ENCODE measurements at places on chromosomes 2 and 18.

GRCh38 chr18:51399491-51400122 is 202.1 kb upstream of the MEX3C start:
- DNase-seq: no peak

DNA sequence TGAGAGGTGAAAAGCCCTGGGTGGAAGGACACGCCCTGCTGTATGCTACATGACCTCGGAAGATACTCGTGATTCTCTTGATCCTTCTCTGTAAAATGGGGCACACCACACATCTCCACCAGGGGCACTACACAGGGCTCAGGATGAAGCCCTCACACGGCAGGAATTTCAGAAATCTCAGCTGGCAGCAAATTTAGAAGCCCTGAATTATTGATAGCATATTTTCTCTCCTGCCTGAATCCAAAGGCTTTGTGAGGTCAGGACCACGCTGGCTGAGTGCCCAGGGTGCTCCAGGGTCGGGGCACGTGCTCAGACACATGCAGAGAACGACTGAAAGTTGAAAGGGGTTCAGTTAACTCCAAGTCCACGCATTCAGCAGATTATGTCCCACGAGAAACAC is 42.1 kb upstream of the GALR1 start:
- DNase-seq: peak; percentile 47

DNA sequence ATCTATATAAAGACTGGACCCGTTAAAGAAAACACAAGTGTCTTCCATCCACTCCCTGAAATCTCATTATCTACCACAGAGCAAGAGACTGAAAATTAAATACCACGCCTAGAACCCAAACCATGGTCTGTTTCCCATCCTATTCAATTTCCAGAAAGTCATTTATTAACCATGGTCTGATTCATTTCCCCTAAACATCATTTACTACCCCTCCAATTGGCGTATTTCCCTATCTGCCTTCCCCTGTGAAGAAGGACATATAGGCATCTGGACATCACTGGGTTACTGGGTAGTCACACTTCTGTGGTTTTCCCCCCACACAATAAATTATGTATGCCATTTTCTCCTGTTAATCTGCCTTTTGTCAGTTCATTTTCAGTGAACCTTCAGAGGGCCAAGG is 30.8 kb downstream of the CCDC93 start:
- peak; percentile 81 for DNase-seq

- DNase-seq: peak; percentile 48
Measured at GRCh38 chr2:37500031-37500430, 155.6 kb downstream of the QPCT start.

DNA sequence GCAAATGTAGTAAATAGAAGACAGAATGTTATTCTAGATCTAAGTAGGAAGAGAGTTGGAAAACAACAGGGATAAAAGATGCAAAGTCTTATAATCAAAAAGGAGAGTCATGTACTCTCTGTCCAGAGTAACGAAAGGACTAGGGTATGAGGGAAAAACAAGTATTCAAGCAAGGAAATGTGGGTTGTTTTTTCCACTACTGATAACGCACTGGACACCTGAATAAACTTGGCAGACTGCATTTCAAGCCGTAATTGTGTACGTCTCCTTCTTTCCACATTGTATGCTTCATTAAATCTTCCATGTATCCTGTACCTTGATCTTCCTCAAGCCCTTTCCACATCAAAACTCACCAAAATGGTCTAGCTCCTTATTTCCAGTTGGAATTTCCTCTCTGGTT is 420.6 kb downstream of the ZEB2 start:
- no peak for DNase-seq

- DNase-seq: no peak
Measured at GRCh38 chr2:215382011-215382410, 53.9 kb downstream of the FN1 start.

DNA sequence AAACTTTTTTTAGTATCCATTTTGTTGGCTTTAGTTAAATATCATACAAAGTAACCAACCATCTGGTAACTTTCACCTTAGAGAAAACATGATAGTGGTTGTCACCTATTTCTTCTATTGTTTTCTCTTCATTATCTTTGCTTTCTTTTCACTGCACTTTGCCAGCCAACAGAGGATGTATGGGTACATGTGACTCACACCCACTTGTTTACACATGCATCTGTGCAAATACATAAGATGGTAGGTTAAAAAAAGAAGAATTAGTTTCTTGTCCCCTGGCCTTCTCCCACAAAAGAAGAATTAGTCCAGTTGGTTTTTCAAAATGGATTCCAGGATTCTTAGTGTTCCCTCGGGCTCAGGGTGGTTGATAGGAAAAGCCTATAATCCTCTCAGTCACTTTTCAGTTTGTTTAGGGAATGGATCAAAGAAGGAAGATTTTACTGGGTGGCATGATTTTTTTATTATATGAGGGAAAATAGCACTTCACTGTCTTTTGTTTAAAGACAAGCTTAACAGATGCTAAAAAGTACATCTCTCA is 46.6 kb downstream of the CDK15 start:
- DNase-seq: no peak

DNA sequence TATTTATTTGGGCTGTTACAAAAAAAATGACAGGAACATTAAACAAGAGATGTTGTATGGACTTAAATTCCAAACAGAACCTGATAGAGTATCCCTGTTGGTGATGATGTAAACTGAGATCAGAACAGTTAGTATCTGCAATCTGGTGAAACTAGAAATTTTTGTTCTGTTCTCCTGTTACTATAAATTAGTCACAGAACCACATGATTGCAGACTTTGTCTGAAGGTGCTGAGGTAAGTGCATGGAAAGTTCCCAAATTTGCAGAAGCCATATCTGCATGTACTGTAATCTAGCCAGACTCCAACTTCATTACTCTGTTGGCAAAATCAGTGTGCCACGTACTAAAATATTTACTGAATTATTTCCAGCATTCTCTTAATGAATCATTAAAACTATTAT is 516.3 kb upstream of the FSIP2 start:
- DNase-seq: no peak

GRCh38 chr2:168948621-168949212 is 47.6 kb downstream of the G6PC2 start:
- DNase-seq: no peak

- peak; percentile 74 for DNase-seq
Measured at GRCh38 chr18:48548011-48548771, 9.4 kb downstream of the CTIF start.

GRCh38 chr2:19812166-19812565 is 89.6 kb downstream of the TTC32 start:
- no peak for DNase-seq

DNA sequence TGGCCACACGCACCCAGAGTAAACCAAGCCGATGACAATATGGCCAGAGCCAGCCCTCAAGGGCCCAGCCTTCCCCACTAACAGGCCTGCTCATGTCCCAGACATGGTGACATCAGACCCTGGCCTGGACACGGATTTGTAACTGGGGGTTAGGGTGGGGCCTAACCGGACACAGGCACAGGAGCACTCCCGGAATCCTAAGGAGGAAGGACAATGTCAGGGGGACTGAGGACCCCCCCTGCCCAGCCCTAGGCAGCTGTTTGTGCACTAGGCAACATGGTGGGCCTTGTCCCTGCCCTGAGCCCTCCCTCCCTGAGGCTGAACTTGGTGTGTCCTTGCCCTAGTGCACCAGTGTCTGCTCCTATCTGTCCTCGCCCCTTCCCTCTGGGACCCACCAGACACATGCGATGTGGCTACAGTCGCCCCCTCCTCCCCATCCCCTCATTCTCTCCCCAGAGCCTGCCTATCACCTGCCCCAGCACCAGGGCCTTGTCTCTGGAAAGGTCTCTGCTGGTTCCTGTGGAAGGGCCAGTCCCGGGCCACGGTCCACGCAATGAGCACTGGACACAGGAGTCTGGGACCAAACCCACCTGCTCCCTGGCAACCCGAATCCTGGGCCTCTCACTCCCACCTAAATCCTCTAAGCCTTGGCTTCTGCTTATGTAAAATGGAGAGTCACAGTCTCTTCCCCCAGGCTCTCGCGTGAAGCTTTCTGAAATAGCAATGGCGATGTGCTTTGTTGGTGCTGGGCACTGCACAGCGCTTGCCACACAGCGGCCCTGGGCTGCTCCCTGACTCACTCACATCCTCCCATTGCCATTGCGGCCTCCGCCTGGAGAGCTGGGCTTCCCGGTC is 76.5 kb upstream of the RAB6C start:
- no peak for DNase-seq

DNA sequence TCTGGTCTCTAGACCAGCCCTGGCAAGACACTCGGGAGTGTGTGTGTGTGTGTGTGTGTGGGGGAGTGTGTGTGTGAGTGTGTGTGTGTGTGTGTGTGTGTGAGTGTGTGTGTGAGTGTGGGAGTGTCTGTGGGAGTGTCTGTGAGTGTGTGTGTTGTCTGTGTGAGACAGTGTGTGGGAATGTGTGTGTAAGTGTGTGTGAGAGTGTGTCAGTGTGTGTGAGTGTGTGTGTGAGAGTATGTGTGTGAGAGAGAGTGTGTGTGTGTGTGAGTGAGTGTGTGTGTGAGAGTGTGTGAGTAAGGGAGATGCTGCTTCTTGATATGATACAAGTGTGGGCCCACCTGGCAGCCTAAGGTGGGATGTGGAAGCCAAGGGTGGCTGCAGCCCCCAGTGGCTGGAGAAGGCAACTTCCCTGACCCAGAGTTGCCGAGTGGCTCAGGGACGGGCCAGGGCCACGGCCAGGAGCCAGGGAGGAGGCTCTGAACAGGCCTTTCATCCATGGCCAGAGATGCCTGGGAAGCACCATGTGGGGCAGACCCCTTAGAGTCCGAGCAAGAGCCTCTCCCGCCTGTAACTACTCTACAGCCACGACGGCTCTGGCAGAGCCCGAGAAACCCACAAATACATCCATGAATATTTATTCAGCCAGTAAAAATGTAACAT is 159.3 kb upstream of the MYCN start:
- DNase-seq: no peak

GRCh38 chr2:48668992-48669391 is 51.3 kb downstream of the GTF2A1L start:
- DNase-seq: no peak

- no peak for DNase-seq
Measured at GRCh38 chr2:241858206-241859016, at the start of gene PDCD1. Gene PDCD1, minus strand, starts transcription at chr2:241858894. Its CDS starts 56 bp downstream, at chr2:241858838.

- DNase-seq: no peak
Measured at GRCh38 chr2:45162711-45163110, 153.5 kb upstream of the SIX2 start.

GRCh38 chr2:96256611-96257113 is 9.1 kb downstream of the TMEM127 start:
- no peak for DNase-seq

DNA sequence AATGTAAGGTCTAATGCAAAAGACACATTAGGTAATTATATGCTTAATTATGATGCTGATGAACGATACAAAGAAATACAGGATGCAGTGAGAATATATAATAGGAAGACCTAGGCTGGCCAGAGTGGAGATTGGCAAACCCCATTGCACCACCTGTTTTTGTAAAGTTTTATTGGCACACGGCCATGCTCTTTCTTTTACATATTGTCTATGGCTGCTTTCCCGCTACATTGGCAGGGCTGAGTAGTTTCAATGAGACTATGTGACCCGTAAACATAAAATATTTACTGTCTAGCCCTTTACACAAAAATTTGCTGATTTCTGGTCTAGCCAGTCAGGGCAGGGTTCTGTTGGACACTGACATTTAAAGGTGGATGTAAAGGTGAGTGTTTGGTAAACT is 5.4 kb downstream of the SEC11C start:
- no peak for DNase-seq

GRCh38 chr18:56146565-56146964 is 491.8 kb downstream of the TXNL1 start:
- no peak for DNase-seq

DNA sequence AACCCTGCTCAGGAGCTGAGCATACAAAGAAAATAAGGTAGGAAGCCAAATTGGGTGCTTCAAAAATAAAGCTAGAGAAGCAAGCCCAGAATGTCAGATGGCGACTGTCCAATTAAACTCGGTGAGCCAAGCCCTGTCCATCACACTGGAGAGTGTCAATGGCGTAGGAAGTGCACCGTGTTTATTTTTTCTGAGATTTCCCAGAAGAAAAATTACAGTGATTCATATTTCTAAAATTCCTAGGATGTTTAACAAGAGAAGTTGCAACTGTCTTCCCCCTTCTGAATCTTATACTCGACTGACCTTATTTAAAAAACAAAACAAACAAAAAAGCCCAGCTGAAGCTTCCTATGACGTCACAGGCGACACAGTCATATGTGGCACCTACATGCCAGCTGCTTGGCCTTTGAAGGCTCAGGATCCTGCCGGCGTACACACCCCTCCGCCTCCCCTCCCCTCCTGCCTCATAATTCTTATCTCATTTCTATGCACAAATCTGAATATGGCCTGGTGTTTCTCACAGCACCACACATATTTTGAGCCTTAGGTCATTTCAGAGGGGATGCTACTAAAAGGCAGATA is 60.8 kb downstream of the MBP start:
- peak; percentile 77 for DNase-seq

GRCh38 chr2:179691235-179691634 is 170.2 kb downstream of the ZNF385B start:
- DNase-seq: no peak
